ENCODE measurements at places on chromosomes 6 and 20. TPM values are rescaled to one million over a fixed set of nuclear protein-coding genes. Genes with fewer than 3 reads are reported as not detected.
A peak's percentile ranks its signal among the peaks of the same experiment; 100 is the strongest.

DNA sequence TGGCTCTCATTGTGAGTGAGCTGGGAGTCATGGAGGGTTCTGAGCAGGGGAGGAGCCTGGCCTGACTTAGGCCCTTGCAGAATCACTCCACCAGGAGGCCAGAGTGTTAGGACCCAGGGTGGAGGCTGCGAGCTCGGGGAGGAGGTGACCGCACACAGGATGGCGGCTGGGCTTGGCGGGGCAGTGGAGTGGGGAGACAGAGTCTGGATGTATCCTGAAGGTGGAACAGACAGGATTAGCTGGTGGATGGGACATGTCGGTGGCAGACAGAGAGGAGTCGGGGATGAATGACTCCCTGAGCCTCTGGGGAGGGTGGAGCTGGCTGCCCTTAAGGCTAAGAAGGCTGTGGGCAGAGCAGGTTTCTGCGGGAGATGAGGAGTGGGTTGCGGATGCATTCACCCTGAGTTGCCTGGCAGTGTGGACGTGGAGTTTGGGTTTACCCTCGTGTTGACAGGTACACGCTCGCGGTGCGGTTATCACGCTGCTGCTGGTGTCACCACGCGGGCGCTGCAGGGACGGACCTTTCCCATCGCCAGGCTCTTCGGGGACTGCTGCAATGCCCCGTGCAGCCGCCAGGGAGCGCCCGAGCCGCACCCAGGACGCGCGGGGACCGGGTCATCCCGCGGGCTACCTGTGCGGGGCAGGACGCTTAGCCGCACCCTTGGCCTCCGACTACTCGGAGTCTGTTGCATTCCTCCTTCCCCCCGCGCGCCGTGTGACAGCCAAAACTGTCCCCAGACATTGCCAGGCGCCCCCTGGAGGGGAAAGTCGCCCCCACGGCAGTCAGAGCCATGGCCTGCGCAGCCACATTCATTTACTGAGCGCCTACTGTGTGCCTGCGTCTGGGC, 43.0 kb upstream of the PTGIS start:
- peak; percentile 68 for DNase-seq

EEF1E1 gene
- total RNA-seq = 96.8 TPM

PEX7 gene
- 4.0 TPM for total RNA-seq

DNA sequence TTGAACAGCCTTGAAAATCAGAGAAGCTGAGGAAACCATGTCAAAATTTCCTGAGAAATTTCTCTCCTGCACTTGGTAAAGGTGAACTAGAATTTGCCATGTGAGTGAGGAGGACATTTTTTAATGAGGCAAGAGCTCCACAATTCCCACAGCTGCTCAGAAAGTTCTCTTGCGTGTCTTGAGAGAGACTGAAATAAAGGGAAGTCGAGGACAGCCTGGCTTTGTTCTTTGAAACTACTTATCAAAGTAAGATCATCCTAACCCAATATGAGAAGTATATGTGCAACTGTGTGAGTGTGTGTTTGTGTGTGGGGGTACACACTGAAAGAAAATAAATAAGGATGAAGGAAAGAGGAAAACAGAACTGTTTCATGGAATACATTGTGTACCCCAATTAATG, 163.4 kb downstream of the SLC24A3 start:
- DNase-seq = no peak

SNX3 gene
- total RNA-seq = 70.8 TPM

SLC13A3 gene
- 0.13 TPM for total RNA-seq

DNA sequence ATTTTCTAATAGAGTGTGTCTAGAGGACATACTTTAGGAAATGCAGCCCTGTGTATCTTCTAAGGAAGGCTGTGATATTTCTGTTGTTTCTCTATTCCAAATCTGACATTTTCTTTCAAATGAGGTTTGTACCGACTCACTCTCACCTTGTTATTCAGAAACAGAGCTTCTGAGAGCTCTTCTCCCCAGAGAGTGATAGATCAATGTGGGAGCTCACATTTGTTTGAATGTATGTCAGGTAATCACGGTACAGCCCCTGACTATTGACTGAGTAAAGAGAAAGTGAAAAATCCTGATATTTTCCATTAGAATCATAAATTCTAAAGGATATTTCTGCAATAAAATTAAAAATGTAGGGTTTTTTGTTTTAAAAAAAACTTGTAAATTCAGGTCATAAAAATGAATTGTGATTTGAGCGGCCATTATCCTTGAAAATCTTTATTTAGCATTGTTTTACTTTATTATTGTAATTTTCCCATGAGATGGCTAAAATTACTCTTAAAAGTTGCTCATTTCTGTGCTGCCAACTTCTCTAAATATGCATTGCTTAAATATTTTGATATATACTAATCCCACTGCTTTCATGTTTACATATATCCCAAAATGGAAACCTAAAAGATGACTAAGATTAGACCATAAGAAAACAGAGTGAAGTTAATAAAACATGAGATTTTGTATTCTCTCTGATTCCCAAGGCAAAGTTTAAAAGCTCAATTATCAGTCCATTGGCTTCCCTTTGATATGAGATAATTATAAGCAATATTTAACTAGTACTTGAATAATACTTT, 1226.8 kb upstream of the CITED2 start:
- DNase-seq = no peak

DNA sequence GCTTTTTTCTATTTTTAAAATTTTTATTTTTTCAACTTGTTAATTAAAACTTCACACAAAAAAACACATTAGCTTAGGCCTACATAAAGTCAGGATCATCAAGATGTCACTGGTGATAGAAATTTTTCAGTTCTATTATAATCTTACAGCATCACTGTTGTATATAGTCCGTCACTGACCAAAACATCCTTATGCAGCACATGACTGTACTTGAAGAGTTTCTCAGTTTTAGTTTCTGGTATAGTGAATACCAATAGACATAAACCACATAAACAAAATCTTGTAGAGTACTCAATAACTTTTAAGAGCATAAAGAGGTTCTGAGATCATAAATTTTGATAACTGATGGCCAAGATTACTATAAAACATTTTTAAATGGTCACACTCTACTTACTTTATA, 71.8 kb downstream of the ASCC3 start:
- DNase-seq = no peak

DNA sequence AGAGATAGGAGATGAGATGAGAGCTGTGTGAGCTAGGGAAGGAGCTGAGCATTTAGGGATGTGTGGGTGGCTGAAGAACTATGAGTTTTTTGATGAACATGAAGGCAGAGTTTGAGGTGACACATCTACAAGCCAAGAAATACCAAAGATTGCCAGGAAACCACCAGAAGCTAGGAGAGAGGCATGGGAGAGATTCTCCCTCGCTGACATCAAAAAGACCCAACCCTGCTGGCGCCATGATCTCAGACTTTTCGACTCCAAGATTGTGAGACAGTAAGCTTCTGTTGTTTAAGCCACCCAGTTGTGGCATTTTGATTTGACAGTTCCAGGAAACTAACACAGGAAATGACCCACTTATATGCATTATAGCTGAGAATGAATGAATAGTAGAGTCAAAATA, 790.9 kb downstream of the TFAP2A start:
- no peak for DNase-seq

DNA sequence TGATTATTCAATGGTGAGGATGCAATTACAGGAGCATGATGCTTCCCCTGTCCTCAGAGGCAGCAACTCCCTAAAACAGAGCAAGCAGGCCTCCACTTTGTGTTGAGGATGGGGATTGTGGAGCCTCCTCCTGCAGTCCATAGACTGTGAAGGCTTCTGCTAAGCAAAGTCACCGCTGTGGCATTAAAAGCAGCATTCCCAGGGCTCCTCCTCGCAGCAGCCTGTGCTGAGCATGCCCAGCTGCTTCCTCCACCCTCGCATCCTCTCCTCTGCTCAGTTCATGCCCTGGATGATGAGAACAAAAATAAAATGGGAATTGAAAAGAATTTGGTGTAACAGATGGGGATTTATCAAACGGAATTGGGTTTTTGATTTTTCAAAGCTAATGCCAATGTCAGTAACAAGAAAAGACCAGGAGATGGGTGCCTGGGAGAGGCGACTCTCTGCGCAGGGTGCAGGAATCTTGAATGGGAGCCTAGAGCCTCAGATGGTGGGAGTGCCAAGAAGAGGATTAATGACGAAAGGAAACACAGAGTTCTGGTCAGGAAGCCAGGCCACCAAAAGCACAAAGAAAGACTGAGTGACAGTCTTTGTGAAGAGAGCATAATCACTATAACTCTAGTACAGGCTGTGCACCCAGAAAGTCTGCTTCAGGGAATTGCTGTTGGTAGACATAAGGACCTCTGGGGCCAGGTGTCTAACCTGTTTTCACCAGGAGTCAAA, 347.6 kb downstream of the TPBG start:
- DNase-seq = no peak

- DNase-seq = no peak
These were observed 263.5 kb upstream of the TAB2 start for GRCh38 chr6:149053848-149054558.

DNA sequence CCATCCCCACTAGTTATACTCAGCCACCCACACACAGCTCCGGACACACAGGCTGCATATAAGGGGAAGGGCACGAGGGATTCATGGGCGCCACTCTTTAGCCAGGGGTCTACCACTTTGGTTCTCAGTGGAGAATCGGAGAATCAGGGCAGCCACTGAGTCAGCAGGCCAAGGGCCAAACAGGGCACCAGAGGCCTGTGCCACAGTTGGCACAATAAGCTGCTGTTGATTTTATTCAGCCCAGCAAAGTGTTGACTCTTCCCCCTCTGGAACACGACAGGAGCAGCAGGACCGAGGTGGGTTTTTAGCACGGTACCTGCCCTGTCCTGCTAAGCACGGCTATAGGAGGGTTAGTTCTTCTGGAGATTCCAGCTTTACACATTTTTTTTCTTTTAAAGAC, 48.3 kb downstream of the GJA10 start:
- no peak for DNase-seq

RAD21L1 gene
- total RNA-seq = not detected

CRISP2 gene
- not detected for total RNA-seq

TSHZ2 gene
- total RNA-seq = 8.4 TPM

DNA sequence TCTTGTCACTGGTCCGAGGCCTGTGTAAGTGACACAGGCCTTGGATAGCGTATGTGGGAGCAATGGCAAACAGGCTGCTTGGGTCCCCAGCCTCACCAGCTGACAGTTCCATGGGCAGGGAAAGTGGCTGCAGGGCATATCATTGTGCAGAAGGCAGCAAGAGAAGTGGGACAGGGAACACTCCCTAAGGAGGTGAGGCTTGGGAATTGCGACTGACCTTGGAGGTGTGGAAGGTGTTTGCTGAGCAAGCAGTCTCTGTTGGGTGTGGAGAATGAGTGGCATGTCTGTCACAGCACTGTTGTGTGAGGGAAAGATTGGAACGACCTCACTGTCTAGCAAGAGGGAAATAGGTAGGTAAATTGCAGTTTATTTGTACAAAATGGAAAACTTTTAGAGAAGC, 16.8 kb downstream of the POFUT1 start:
- no peak for DNase-seq

- DNase-seq = no peak
These were observed 650 bp upstream of the CD2AP start for GRCh38 chr6:47476781-47477496.

- DNase-seq = no peak
These were observed 67.2 kb upstream of the SMLR1 start for GRCh38 chr6:130760006-130760405.

- DNase-seq = no peak
These were observed 37.0 kb downstream of the RIOK1 start for GRCh38 chr6:7426447-7427169.

DNA sequence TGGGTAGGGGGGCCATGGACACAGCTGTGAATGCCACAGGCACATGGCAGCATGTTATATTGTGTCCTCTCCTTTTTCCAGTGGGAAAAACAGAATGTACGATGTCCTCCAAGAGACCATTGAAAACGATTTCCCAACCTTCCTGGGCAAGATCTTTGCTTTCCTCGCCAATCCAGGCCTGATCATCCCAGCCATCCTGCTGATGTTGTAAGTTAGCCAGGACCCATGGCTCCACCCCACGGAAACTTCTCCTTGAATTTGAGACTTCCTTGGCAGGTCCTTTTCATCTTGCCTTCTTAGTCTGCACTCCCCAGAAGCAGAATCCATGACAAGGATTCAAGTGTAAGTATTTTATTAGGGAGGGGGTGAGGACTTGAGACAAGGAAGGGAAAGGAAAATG, 28.2 kb upstream of the NOP56 start:
- no peak for DNase-seq

DNA sequence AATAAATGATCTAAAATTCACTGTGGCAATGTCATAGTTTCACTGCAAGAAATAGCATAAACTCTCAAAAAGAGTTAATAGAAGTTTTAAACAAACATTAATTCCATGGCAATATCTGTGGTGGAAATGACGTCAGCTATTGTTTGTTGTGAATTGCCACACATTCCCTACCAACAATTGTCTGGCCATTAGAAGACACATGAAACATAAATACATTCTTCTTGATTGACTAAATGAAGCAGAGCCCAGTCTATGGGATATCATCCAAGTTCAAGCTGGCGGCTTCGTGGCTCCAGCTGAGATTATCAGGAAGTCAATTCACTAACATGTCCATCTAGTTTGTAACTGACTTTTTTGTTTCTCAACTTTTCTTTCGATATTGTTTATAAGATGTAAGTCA, 369.0 kb downstream of the ARHGAP18 start:
- DNase-seq = no peak

GRCh38 chr20:64037498-64038213, 1.7 kb downstream of the C20orf204 start:
- DNase-seq = no peak

GRCh38 chr20:48754292-48754691, 73.5 kb downstream of the PREX1 start:
- no peak for DNase-seq

GRCh38 chr6:52482903-52483670, 62.9 kb downstream of the EFHC1 start:
- DNase-seq = no peak

CFB gene
- total RNA-seq = 1.5 TPM

GRCh38 chr20:48015141-48015910, 230.0 kb upstream of the SULF2 start:
- DNase-seq = no peak

REM1 gene
- not detected for total RNA-seq

- no peak for DNase-seq
These were observed 17.2 kb upstream of the IL22RA2 start for GRCh38 chr6:137190583-137191094.

ATAT1 gene
- total RNA-seq = 9.5 TPM

IL17A gene
- 4.8 TPM for total RNA-seq

- no peak for DNase-seq
These were observed 86.8 kb downstream of the PLG start for GRCh38 chr6:160788806-160789205.

DNA sequence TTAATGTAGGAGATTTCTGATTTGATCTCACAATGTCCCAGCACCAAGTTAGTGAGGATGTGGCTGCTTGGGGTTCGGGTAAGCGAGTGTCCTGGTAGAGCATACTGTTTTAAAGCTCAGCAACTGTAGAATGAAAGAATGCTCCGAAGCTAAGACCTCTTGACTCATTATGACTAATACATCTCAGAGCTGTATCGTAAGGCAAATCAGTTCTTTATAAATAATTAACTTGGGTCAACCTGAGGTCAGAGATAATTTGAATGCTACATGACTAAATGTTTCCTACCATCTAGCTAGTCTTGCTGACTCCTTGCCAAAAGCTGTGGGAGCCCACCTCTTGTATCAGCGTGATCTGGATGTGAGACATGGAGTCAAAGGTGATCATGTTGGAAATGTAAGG, 128.8 kb upstream of the PDE7B start:
- no peak for DNase-seq

All from activated T-cell treated with anti-CD3 and anti-CD28 coated beads, Interleukin-2, amount 50 U/mL, for 4 hours (primary cell).